CD4-positive, alpha-beta T cell treated with Interleukin-4 for 1 hour (primary cell): ENCODE measurements at places on chromosomes 6 and 20.

GRCh38 chr6:111482188-111482958 lies 645 bp downstream of the REV3L start:
- peak; percentile 53 for DNase-seq

- peak; percentile 48 for DNase-seq
Measured at GRCh38 chr20:3786126-3786484, 435 bp downstream of the CENPB start.

GRCh38 chr20:37356387-37356786 lies 10.4 kb downstream of the SRC start:
- DNase-seq = peak; percentile 28

- peak; percentile 26 for DNase-seq
Measured at GRCh38 chr6:90369024-90369519, 72.4 kb upstream of the BACH2 start.

- no peak for DNase-seq
Measured at GRCh38 chr20:1119128-1119505, 715 bp downstream of the PSMF1 start.

DNA sequence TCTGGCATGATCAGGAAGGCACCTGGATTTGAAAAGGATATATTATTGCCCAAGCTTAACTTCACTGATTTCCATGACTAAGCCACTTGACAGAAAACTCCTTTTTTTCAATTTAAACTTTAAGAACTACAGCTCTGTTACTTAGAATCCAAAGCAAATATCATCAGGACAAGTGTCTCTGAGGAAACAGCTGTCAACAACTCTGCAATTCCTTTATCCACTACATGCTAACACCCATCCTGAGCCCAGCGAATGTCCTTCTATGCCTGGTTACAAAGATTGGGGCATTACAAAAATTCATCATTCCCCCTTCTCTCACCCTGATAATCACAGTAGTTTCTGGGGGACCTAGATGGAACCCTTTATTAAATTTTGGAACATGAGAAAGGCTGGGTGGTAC lies 136.8 kb downstream of the GMPR start:
- DNase-seq = no peak

DNA sequence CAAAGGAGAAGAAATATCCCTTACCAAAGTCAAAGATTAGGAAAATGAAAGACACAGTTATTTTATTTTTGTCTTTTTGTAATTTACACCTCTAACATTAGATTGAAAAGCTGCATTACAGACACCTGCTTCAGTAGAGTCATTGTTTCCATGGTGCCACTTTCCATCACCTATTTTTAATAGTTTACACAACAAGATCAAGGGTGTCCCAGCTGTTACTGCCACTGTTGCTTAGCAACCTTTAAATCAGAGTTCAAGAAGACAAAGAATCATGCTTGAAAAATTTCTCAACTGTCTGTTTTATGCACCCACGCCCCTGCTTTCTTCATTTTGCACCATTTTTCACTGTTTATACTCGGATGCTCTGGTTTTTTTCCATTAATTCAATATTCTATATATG lies 668.2 kb upstream of the GJE1 start:
- peak; percentile 46 for DNase-seq

GRCh38 chr6:99026135-99026534 lies 78.4 kb upstream of the FBXL4 start:
- DNase-seq = no peak

DNA sequence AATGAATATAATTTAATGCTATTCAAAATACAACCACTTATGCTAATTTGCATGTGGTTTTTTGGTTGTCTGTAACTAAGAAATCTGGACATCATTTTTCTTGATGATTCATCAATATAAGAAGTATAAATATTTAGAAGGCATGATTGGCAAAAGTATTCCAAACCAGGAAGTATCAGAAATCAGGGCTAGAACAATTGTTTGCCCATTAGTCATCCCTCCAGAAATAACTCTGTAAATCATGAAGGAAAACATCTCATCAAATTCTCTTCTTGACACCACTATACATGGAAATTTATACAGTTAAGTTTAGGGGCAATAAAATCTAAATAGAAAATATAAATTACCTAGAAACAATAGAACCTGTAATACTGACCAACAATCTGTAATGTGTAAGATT lies 554.7 kb upstream of the HS3ST5 start:
- DNase-seq = no peak

DNA sequence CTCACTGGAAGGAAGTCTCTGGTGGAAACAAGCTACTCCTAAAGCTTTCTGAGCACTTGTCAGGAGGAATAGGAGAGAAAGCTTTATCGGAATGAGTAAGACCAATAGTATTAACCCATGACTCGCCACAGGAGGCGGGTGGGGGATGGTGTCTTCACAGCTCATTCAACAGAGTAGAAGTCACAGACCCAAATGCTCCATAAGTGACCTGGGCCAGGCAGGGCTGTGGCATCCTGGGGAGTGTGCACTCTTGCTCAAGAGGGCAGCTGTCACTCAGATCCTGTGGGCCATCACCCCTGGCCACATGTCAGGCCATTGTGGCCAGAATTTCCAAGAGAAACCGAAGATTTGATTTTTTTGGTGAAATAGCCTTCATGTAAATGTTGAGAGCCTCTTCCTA lies 116.0 kb downstream of the SYCP2 start:
- no peak for DNase-seq

DNA sequence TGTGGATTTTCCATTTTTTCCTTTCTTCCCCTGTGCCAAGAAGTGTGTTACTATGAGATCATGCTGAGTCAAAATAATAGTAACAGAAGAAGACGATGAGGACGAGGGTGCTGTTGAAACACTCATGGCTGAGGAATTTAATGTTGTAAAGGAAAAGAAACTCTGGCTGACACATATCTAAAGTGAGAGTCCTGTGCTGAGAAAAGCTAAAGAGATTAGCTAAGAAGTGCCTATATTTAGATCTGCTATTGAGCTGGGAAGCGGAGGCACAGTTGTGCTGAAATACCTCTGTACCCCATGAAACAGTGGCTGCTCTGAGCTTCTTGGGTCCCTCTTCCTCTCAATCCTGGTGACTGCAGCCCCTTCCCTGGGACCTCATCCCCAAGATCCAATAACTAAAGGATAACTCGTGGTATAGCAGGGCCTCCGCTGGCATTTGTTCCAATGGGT lies 1.1 kb upstream of the SYTL3 start:
- DNase-seq = no peak

- no peak for DNase-seq
Measured at GRCh38 chr6:74671558-74672025, 534.3 kb downstream of the COL12A1 start.

- no peak for DNase-seq
Measured at GRCh38 chr6:6751619-6752023, 163.1 kb downstream of the LY86 start.

- peak; percentile 38 for DNase-seq
Measured at GRCh38 chr6:37547564-37548061, 47.9 kb upstream of the CCDC167 start.

DNA sequence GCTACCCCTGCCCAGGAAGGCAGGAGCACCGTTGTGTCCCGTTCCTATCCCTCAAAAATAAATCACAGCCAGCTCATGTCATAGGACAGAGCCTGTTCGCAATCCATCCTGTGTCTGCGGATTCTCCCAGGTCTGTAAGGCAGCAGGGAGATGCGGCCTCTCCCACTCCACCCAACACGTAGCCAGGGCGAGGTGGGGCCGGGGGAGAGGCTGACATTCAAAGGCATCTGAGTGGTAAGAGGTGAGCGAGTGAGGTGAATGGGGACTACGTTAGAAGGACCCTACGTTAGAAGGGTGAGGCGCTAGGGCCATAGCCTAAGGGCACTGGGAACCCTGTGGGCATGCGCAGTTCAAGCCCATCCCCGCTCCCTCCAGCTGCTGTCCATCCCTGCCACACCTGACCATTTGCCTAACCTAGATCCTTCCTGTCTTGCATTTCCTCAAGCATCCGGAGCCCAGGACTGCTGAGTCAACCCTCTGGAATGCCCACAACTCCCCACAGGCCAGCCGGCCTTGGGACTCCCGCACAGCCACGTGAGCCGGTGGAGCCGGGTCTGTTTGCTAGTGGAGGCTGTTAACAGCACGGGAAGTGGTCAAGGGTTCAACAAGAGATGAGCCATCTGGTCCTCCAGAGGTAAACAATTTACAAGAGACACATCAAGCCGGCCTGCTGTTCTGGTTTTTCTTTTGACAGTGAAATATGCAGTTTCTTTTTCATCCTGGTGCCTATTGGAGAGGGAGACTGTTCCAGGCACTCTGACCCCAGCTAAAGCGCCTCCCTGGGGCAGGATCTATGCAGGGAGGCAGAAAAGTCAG lies 45.9 kb downstream of the RIPOR3 start:
- DNase-seq = no peak

DNA sequence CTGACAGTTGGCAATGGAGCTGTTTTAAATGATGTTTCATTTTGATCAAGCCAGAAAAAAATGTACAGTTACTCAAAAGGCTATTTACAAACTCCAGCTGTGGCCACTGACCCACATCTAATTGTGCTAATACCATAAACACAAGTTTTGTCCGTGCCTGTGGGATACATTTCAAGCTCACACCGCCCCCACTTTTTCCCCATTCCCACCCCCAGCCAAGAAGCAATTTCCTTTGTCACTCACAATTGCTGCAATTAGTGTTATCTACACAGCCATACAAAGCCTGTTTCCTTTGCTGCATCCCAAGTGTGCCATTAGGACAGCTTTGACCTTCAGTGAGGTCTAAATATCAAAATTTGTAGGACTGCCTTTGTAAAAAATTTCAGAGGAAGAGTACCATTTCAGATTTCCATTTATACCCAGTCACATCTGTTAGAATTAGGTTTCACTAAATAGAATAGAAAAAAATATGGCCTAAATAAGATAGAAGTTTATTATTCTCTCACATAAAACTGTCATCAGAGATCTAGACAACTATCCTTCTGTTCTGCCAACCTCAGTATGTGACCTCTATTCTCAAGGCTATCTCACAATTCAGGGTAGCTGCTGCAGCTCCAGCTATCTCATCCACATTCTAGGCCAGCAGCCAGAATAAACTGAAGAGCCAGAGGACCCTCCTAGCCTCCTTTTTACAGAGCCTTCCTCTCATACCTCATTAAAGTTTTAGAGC lies 202.6 kb downstream of the NFATC2 start:
- no peak for DNase-seq

DNA sequence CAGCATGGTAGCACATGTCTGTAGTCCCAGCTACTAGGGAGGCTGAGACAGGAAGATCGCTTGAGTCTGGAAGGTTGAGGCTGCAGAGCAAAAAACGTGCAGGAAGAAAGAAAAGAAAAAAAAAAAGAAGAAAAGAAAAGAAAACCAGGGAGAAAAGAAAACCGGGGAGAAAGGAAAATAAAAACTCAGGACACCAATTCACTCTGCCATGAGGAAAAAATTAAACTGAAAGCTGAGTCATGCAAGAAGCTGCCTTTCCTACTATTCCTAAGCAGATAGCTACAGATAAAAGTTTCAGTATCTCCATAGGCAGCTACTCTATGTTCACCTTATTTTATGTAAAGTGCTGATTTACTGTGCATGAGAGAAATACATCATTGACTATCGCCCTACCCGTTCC lies 10.5 kb downstream of the PTGIS start:
- DNase-seq = no peak

DNA sequence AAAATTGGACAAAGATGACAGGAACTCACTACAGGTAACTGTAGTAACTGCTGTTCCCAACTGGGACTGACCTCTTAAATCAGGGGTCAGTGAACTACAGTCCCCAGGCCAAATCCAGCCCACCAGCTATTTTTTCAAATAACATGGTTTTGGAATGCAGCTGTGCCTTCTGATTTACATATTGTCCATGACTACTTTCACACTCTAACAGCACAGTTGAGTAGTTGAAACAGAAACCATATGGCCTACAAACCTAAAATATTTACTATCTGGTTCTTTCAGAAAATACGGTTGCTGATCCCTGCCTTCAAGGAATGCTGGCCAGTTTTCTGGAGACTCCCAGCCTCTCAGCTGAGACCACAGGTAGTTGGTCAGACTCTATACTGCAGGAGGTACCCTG lies 196.9 kb upstream of the PRND start:
- DNase-seq = no peak
